ENCODE measurements at places on chromosomes 4 and X.

- no peak for DNase-seq
Measured at GRCh38 chr4:93855926-93856325, 27.4 kb downstream of the ATOH1 start.

- no peak for DNase-seq
Measured at GRCh38 chrX:43666311-43666912, 10.3 kb downstream of the MAOA start.

DNA sequence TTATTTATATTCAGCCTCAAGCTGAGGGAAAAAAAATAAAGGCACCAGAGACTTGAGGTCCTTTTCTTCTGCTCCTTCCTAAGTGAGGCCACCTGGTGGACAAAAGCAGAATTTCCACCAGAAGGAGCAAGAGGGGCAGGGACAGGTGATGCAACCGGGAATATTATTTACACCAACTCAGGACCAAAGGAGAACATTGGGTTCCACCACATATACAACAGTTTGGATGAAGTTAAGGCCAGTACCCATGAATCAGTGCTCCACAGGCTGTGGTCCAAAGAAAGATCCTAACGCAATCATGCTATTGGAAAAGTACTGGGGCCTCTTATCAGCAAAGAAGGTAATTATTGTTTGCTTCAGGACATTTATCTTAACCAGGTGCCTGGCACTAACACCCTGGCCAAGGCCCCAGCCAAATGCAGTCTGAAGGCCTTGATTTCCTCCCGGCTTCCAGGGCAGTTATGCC is 57.4 kb downstream of the TSC22D3 start:
- DNase-seq, result peak; percentile 39

DNA sequence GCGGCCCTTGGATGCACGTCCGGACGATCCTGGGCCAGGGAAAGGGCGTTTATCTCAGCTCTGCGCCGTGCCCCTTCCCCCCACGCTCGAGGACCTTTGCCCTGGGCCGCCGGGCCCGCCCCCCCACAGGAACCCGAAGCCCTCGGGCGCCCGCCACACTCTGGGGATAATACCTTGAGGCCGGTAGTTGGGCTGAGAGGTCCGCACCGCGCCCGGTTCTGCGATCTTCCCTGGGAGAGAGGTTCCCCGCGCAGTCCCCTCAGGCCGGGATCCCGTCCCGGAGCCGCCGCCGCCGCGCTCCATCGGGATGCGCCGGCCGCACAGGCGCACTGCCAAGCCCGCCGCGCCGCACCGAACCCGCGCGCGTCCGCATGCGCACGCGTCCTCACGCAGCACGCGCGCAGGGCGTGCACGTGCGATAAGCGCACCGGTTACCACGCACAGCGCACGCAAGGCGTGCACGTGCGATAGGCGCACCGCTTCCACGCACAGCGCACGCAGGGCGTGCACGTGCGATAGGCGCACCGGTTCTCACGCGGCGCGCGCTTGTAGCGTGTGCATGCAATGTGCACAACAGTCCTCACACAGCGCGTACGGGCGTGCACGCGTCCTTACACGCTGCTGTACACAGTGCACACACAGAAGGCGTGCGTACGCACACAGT is at the start of gene MAP7D2:
Gene MAP7D2, minus strand, starts transcription at position 331 of the 664 bp plus-strand sequence. Its CDS starts 28 bp downstream, at position 303.
- no peak for DNase-seq

DNA sequence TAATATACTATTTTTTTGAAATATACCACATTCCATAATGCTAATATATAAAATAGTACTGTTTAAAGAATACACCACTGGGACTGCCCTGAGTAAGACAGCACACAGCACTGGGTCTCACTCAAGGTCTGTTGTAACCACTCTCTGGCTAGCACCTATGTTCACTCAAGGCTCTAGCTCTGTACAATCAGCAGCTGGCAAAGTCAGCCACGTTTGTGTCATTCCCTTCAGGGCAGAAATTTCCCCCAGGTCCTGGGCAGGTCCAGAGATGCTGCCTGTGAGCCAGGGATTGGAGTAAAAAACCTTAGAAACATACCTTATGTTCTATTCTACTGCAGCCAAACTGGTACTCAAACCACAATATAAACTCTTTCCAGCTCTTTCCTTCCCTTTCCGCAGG is 1160.2 kb upstream of the ADGRL3 start:
- no peak for DNase-seq

DNA sequence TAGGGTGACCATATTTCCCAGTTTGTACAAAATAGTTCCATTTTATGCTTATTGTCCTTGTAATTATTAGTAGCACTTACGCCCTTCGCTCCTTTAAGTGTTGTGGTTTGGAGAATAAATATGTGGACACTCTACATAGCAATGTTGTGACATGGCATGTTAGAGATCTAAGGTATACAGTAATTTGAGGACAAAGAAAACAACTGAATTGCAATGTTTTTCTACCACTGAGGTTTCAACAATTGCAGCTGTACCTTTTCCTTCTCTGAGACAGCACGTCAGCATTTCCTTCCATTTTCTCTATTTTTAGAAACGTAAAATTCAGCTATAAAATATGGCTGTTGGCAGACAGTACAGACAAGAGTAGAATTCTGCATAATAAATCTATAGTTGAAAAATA is 323.1 kb downstream of the MAPK10 start:
- DNase-seq, result no peak

GRCh38 chrX:54447461-54447860 is 7.3 kb downstream of the TSR2 start:
- no peak for DNase-seq

DNA sequence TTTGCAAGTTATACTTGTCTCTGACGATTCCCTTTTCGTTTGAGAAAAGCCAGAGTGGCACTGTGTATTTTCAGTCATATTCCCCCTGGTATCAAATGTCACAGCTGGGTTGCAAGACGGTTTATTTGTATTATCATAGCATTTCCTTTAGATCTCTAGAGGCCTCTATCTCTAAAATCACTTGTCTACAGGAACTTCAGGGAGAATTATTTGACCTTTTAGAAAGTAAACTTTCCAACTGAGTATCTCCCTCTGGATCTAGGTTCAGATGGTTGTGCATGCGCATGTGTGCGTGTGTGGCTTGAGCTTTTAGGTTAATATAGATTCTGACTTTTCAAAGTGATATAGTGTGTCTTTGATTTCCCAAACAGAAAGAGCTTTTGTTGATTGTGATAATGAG is 15.1 kb upstream of the TAB3 start:
- no peak for DNase-seq

GRCh38 chr4:185190306-185190856 is 13.4 kb downstream of the CFAP97 start:
- DNase-seq, result no peak

GRCh38 chr4:76341063-76341462 is 34.5 kb downstream of the STBD1 start:
- no peak for DNase-seq

DNA sequence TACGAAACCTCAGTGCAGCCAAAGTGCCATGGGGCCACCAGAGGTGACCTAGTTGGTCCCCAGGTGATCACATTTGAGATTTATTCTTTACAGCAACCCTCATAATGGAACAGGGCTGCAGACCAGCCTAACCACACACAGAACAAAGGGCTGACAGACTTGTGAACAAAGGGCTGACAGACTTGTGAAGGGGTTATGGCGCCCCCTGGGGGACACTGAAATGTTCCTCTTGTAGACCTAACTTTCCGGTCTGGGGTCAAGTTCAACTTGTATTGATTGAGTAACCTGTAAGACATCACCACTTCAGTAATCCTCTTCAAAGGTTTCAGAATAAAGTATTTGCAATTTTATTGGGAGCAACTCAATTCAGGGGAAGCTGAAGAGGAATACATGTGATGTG is 175.9 kb upstream of the RPS6KA3 start:
- DNase-seq, result peak; percentile 77

DNA sequence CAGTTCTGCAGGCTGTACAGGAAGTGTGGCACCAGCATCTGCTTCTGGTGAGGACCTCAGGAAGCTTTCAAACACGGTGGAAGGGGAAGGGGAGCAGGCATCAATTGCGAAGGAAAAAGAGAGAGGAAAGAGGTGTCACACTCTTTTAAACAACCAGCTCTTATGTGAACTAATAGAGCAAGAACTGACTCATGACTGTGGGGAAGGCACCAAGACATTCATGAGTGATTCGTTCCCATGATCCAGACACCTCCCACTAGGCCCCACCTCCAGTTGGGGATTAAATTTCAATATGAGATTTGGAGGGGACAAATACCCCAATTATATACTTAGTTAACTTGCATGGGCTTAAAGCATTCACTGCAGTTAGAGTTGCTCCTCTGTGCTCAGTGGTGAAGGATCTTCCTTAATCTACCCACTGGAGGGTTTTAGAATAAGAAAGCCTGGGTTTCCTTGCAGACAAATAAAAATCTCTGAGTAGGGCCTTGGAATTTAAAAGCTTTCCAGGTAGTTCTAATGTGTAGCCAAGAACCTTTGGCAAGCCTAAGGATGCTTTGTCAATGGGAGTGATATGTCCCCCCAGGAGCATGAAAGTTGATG is 60.0 kb downstream of the SYNPO2 start:
- no peak for DNase-seq

- no peak for DNase-seq
Measured at GRCh38 chr4:13103382-13104015, 380.6 kb downstream of the RAB28 start.

DNA sequence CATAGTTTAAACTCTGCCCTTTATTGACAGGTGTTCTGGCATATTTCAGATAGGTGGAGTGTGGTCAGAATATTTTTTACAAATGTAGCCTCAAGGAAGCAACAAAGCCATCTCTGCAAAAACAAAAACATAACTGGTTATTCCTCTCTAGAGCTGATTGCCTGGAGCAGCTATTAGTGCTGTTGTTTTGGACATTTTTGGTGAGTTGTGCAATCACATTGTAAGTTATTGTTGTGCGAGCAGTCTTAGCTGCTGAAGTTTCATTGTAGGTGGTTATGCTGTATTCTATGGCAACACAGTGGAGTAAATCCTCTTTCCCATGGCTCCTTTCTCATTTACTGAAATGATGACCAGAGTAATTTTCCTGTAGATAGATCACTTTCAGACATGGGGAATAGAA is 1413.0 kb downstream of the PCDH7 start:
- DNase-seq, result no peak

- no peak for DNase-seq
Measured at GRCh38 chr4:119394826-119395225, 72.9 kb upstream of the FABP2 start.

DNA sequence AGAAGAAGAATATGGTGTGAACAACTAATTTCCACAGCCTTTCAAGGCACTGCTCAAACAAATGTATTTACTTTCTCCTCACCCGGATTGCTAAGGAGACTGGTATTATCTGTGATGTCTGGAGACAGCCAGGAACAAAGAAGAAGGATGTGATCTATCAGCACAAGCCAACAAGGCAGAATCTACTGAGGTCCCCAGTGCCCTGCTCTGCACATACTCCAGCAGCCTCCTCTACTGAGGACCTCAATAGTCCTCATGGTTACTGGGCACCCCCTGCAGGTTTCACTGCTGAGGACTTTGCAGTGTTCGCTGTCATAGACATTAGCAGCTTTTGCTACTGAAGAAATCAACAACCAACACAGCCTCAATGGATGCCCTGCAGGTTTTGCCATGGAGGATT is 930.1 kb downstream of the ADGRL3 start:
- no peak for DNase-seq

DNA sequence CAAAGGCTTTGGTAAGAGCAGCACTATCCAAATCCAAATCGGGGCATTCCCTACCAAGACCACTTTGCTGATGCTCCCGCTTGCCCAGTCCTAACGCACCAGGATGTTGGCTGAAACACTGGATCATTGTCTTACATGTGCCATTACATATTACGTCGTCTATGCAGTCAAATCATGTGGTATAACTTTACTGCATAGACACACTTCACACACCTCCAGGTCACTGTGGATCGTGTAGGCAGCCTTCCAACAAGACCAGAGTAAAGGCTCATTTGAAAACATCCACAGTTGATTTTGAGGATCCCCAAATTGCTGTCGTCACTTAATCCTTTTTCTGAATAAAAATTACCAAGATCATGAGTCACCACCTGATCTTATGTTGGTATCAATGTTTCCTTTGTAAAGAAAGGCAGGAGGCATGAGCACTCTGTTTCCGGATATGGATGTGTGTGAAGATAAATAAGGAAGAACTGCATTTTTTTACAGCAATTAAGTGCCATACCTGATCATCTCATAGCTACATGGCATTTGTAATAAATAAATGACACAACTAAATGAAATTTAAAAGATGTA is 18.5 kb downstream of the TENM3 start:
- DNase-seq, result no peak

GRCh38 chr4:978957-979701 is 5.8 kb upstream of the DGKQ start:
- DNase-seq, result no peak

GRCh38 chr4:66091786-66092185 is 421.5 kb upstream of the EPHA5 start:
- no peak for DNase-seq

GRCh38 chr4:140944199-140944515 is 188.0 kb upstream of the TBC1D9 start:
- DNase-seq, result no peak

DNA sequence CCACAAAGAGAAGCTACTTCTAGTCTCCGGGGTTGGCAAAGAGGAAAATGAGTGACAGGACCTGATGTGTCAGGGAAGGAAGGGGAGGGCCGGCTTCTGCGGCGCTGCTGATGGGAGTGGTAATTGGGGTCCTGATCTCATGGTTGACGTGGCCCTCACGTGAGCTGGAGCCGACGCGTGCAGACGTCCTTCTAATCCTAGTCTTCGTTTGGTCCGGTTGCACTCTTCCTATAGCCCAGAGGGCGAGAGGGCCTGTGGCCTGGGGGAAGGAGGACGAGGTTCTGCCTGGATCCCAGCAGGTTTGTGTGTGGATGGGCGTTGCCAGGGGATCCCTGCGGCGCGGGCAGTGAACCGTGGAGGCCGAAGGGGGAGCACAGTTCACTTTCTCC is at the start of gene ARMCX1:
Gene ARMCX1, plus strand, starts transcription at position 186 of the 389 bp plus-strand sequence. CDS start 2,384 bp downstream, outside the sequence.
- DNase-seq, result peak; percentile 30

DNA sequence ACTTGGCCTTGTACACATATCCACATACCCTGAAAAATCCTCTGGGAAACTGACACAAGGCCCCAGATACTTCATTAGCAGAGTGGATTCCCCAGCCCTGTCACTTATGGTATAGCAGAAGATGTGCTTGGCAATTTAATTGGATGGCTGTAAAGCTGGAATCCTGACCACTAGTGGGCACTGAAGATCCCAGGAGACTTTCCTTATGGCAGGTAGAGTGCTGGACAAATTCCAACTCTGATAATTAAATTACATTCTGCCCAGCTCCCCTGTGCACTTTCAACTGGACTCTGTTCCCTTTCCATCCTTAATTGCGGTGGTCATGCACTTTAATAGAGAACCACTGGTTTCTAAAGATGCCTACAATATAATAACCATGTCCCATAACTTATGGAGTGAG is 119.8 kb downstream of the DCK start:
- DNase-seq, result no peak

GRCh38 chr4:10243856-10244255 is 127.3 kb upstream of the WDR1 start:
- no peak for DNase-seq

DNA sequence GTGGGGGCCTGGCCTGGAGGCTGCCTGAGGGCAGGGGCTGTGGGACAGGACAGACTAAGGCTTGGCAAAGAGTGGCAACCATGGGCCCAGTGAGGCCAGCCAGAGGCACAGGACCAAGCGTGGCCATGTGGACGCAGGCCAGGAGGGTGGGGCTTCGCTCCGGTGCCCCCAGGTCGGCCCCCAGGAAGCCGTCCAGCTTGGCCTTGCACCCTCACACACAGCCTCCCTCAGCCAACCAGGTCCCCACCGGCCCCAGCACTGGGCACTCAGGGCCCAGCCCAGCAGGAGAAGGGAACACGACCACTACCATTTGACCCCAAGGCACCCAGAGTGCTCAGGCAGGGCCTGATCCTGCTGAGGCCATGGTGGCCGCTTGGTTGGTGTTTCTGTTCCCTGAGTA is 57.2 kb downstream of the FAM53A start:
- no peak for DNase-seq

Data from CD8-positive, alpha-beta T cell (primary cell).